ENCODE measurements at places on chromosomes 3 and 15.

DNA sequence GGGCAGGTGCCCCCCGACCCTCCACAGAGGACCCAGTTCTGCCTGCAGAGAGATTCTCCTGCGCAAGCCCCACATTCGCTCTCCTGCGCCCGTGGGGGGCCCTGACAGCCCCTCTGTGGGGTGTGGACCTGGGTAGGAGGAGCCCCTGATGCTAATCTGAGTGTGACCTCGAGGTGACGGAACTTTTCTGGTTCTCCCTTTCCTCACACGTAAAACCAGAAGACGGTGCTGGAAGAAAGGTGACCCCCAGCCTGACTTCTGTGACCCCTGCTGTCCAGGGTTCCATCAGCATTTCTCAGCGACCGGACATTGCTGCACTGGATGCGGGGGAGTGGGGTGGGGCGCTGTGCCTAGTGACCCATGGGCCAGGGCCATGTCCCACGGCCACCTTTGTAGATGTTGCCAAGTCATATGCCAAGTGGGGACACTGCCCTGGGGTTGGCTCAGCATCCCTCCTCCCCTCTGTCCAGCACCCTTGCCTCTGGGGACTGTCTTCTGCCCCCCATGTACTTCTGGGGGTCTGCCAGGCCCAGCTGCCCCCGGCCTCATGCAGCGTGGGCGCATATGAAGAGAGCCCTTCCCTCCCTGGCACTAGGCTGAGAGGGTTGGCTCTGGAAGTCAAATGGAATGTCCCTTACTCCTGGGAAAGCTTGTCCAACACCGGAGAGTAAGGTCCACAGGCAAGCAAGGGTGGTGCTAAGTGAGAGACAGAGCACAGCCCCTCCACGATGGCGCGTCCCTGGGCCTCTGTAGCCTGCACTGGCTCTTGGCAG lies 129.1 kb upstream of the MEF2A start:
- DNase-seq = no peak

DNA sequence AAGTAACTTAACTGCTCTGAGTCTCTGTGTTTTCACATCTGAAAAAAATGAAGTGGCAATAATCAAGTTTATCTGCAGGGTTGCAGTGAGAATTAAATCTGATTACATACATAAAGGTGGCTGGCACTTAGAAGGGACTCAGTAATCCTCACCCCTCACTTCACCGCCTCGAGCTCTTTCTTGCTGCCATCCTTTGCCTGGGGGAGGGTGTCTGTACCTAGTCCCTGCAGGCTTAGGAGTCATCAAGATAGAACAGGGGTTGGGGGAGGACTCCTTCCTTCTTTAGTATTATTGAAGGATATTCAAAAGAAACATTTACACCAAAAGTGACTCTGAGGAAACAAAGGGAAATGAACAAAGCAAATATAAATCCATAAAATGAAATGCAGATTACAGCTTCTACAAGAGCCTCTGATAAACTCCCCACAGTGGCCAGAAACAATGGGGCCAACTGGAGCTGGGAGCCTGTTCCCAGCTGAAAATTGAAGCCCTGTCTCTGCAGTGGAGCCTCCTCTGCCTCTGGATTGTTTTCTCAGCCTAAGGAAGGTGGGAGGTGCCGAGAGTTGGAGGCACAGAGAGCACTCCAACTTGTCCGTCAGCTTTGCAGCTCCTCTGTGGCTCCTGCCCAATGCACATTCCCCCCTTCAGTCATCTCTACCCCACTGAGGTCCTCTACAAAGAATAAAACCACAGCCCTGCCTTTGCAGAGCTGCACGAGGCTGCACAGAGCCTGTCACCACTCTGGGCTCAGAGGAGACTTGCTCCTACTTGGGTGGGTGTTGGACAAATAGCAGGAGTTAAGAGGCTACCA lies 41.8 kb downstream of the CRYGS start:
- no peak for DNase-seq

DNA sequence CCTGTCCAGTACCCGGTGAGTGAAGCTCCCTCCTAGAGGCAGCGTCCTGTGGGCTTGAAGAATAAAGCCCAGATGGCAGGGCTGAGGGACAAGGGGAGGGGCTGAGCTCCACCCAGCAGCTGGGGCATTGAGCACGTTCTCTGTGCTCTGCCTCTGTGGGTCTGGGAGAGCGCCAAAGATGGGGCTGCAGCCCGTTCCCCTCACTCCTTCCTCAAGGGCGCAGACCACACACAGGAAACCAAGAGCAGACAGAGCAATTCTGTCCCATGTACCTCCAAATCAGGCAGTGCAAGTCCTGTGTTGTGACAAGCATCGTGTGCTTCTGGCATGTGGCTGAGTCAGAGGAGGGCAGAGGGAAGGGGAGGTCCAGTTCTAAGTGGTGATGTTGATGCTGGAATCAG lies 15.7 kb upstream of the KIF23 start:
- DNase-seq = no peak

DNA sequence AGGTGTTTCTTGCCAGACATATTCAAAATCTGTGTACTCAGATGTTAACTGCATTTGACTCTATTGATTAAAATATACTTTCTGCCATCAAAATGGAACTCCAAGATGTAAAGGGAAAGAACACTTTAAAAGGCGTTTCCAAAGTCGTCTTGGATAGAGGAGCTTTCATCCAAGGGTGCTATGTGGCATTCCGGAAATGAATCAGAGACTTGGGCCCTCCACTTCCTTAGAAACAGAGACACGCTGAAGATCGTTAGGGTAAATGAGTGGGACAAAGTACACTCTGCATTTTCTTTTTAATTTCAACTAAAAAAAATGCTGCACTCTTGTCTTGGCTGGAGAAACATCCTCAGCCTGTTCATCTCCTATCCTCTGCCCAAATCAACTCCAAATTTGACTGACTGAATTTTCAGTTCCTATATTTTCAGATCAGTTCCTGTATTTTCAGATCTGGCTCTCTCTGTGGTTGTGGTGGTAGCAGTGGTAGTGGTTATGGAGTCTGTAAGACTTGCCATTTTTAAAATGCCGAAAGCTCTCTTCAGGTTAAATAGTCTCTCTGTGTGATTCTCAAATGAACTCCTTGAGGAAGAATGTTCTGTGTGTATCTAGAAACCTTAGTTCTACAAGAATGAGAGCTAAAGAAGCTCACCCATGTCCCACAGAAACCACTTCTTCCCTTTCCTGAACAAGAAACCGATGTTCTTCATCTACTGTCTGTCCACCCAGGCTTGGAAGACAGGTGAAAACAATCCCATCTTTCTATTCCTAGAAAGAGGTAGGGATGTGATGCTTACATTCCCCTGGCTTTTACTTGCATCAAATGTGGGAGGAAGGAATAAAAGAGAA lies 156.8 kb upstream of the ICE2 start:
- no peak for DNase-seq

GRCh38 chr3:37967260-37967881 lies 23.2 kb upstream of the VILL start:
- peak; percentile 51 for DNase-seq

DNA sequence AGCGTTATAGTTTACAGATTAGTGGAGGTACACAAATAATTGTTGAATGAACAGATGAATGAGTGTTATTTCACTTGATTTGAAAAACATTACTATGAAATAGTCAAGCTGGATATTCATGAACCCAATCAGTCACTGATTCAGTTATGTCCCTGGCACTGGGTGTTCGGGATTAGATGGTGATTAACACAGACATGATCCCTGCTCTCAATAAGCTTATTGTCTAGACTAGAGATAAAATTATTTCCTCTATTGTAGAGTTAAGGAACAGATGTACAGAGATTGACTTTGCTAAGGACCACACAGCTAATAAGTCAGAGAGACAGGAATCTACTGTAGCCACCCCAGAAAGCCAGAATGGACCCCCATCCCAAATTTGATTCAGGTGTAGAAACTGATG lies 963 bp downstream of the GRAMD1C start:
- peak; percentile 2 for DNase-seq

DNA sequence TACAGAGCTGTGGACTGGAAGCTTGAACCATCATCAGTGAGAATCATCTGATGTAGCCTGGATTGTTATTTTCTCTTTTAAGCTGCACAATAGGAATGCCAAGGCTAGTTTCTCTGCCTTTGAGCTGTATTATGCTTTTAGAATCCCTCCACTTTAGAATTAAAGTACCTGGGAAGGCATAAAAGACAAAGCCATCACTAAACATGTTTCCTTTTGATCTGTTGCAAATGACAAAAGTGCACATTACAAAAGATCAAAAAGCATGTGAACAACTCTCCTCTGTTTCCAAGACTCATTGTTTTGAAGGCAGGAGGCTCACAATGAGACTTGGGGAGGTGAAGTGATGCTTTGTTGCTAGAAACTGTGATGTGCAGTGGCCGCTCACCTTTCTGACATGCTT lies 51.8 kb downstream of the LARS2 start:
- DNase-seq = no peak

Measured in foreskin melanocyte (primary cell).